Endothelial cell of umbilical vein (primary cell): ENCODE measurements at places on chromosomes 2 and 18. TPM values are rescaled to one million over a fixed set of nuclear protein-coding genes. Genes with fewer than 3 reads are reported as not detected.
A peak's percentile ranks its signal among the peaks of the same experiment; 100 is the strongest.

C2orf15 gene
- polyA plus RNA-seq, result not detected in 2 replicates

ANKRD62 gene
- not detected in 2 replicates for polyA plus RNA-seq

DNA sequence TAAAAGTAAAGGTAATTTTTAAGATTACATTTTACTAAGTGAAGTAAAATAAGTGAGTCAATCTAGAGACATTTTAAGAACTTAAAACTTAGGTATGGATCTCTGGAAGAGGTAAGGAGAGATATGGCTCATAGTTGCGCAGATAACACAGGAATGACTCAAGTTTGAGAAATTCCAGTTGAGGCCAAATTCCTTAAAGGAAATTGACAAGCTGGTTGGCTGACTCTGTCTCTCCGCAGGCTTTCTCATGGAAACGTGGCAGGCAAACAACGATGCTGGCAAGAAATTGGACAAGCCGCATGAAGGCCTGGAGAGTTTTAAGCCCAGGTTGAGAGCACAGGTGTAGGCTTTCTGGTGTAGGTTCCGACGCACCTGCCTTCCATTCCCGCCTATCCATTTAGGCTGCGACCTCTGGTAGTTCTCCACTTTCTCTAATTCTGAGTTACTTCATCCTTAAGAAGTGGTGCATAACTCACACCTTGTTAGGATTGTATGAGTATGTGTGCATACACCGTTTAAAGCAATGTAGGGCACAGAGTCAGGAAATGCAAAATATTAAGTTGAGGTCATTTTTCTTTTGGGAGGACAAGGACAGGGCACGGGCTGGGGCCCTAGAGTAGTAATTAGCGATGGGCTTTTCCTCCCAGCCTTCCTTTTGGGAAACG lies 589 bp upstream of the DAW1 start:
- no peak overlapping the region for H3K4me3 ChIP-seq
- DNase-seq, result peak; percentile 79
- peak overlapping the region; percentile 99 for H3K27ac ChIP-seq
- H3K36me3 ChIP-seq, result no peaks in the 10 kb centered on the region

- no peak overlapping the region for H3K27ac ChIP-seq
- no peak for DNase-seq
- H3K36me3 ChIP-seq, result no peaks in the 10 kb centered on the region
- H3K27me3 ChIP-seq, result no peaks in the 10 kb centered on the region
Measured at GRCh38 chr2:179250848-179251504, 13.7 kb downstream of the SESTD1 start.

DNA sequence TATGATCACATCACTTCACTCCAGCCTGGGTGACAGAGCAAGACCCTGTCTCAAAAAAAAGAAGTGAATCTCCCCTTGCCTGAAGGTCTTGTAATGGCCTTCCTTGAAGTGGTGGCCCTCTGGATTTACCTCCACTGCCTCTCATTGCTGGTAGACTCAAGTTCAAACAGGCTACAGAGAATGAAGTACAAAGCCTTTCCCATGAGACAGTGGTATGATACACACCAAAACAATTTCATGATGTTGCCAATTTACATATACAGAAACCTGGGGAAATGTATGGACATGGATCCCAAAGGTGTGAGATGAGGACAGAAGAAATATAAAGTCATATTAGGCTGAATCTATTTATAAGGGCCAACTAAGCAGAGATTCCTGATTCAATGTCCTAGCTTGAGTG lies 4.8 kb upstream of the NOTO start:
- no peak overlapping the region for H3K4me3 ChIP-seq
- no peaks in the 10 kb centered on the region for H3K36me3 ChIP-seq
- H3K27me3 ChIP-seq, result peaks cover 26% of the 10 kb centered on the region
